NCI-H748 treated with DMSO at 0.1 percent for 48 hours (cell line): ENCODE measurements at places on chromosomes 6 and 20.

DNA sequence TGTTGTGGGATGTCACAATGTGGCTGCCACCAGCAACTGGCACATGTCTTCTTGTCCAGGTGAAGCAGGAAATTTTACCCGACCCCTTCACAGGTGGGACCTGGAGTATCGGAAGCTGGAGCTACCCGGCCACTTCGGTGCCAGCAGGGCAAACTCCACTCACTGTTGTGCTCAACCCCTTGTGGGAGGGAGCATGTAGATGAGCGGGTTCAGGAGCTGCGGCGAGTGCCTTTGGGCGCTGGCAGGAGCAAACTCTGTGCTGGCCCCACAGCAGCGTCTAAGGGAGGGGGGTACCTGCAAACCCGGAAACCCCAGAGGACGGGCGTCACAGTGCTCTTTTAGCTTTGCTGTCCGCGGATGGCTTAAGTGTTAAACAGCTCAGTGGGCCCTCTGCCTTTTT is 20.7 kb upstream of the SULF2 start:
- no peak for DNase-seq

GRCh38 chr6:38924791-38925509 is 123.6 kb upstream of the GLP1R start:
- no peak for DNase-seq

DNA sequence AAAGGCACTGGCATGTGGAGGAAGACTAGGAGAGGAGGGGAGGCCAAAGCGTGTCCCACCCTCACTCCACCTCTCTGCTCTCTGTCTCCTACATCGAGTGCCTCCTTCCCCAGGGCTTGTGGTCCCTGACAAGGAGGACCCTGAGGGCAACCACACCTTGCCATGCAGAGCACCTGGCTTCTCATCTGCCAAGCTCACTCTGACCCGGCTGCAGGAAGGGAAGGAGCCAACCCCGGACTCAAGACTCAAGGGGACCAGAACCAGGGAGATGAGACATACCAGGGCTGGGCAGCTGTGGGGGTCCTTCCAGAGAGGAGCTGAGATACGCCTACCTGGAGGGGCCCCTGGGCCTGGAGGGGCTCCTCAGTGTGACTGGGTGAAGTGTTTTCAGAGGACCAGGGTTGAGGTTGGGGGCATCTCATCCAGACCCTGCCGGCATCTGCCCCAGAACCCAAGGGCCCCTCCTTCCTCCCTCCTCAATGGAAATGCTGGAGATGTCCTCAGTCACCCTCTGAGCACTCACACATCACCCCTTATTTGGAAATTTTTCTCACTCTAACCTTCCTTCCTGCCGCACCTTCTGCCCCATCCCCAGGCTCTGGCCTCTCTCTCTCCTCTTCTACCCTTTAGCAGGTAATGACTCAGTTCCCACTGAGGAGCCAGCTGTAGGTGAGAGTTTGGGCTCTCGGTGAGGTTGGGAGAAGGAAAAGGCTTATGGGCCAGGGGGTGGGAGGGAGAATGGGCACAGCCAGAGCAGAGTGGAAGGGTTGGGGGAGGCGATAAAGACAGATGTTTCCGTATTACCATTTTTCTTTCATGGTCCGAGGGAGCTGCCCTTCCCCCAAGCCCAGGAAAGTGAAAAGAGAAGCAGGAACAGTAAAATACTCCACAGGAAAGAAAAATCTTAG is 32.0 kb upstream of the POU5F1 start:
- no peak for DNase-seq

DNA sequence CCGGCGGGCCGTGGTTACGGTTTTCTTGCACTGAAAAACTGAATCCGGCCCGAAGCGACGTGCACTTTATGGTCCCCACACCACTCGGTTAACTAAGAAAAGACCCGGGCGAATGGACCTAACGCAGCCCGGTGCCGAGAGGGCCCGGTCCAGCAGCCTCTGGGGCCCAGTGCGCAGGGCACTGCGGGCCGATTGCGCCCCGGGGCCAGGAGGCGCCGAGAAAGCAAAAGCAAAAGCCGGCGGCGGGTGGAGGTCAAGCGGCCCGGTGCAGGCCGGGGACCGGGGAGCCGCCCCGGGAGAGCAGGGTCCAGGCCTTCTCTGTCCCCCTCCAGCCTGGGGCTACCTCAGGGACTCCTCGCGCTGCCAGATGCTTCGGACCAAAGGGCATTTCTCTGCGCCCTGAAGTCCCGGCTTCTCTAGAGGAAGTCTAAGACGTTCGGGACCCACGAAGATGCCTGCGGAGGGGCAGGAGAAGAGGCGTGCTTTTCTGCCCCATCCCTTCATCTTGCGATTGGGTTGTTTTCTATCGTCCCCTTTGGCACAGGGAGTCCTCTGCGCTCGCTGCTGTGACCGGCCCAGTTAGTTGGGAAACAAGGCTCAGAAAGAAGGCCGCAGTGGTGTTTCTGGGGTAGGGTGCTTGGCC is 4.4 kb downstream of the FOXF2 start:
- no peak for DNase-seq

- DNase-seq = no peak
Measured at GRCh38 chr6:105102186-105102585, 77.6 kb downstream of the POPDC3 start.

- no peak for DNase-seq
Measured at GRCh38 chr6:168273441-168274036, 46.0 kb downstream of the DACT2 start.

GRCh38 chr20:48260129-48260756 is 475.0 kb upstream of the SULF2 start:
- no peak for DNase-seq

GRCh38 chr6:77030929-77031674 is 432.2 kb downstream of the HTR1B start:
- DNase-seq = no peak

- no peak for DNase-seq
Measured at GRCh38 chr6:41707565-41708200, 27.7 kb downstream of the TFEB start.

- DNase-seq = no peak
Measured at GRCh38 chr6:5112066-5112799, 27.1 kb downstream of the PPP1R3G start.

DNA sequence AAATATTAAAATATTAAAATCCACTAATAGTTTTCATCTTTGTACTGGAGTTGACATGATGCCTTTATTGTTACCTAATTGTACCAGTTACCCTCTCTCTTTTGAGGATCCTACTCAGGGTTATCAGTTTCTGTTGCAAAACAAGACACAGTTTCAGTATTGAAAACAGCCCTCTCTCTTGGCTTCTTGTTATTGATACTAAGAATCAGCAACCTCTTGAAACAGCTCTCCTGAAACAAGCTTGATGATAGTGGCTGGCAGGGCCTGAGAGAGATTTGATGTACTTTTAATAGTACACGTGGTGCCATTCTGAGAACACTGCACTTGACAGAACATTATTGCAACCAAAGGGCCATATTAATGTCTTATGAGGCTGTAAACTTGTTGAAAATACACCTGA is 64.9 kb upstream of the MEI4 start:
- DNase-seq = no peak

- no peak for DNase-seq
Measured at GRCh38 chr6:105374010-105374420, 28.9 kb downstream of the PREP start.

DNA sequence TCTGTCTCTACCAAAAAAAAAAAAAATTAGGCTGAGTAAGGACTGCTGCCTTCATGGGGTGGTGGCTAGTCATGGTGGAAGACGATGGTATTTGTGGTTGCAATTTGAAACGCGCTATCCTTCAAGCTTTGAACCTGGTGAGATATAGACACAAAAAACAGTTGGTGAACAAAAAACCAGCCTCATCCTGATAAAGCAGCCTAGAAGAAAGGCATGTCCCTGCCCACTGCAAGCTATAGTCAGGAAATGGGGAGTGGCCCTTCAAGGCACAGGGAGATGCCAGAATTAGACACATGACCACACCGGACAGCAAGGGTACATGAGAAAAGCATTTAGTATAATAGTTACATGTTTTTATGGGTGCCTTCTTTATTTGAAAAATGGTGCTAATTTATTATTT is 193.6 kb downstream of the NFATC2 start:
- DNase-seq = no peak

DNA sequence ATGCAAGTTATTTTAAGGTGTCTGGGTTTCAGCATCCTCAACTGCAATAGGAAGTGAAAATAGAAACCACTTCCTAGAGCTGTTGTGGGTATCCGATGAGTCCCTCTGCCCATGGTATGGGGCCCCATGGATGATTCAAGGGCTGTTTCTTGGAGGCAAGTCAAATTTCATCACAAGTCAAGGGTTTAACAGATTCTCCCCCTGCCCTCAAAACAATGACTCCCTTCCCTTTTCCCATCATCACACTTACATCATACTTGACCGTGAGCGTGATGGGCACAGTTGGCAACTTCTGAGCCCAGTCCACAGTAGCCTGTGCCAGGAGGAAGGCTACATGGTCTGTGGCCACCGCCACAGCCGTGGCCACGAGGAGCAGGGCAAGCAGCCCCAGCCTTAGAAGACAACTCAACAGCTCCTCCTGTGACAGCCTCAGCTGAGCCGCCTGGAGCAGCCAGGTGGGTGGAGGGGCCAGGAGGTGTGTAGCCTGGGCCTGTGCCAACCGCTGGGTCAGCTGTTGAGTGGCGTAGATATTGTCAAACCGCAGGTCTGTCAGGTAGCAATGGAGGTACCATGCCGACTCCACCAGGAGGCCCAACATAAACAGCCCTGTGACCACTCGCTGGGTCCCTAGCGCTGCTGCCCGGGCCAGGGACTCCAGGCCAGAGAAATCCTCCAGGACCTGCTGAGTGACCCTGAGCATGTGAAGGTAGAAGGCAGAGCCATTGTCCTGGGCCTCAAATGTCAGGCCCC is 5.2 kb downstream of the OCSTAMP start:
- no peak for DNase-seq

DNA sequence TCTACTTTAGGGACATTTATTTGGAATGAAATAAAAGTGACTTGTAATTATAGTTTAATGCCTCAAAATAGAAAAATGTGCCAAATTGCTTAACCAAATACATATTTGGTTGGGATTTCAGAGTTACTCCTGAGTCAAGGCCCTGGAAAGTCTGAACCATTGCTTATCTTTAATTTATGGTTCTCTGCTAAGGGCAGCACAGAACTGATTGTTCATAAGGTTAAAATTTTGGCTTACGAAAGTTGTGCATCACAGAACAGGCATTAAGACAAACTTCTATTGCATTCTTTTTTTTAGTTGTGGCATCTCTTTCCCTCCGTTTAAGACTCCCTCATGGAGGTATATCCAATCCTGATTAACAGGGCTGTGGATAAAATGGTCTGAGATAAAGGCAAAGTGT is 92.2 kb upstream of the TENT5A start:
- no peak for DNase-seq

DNA sequence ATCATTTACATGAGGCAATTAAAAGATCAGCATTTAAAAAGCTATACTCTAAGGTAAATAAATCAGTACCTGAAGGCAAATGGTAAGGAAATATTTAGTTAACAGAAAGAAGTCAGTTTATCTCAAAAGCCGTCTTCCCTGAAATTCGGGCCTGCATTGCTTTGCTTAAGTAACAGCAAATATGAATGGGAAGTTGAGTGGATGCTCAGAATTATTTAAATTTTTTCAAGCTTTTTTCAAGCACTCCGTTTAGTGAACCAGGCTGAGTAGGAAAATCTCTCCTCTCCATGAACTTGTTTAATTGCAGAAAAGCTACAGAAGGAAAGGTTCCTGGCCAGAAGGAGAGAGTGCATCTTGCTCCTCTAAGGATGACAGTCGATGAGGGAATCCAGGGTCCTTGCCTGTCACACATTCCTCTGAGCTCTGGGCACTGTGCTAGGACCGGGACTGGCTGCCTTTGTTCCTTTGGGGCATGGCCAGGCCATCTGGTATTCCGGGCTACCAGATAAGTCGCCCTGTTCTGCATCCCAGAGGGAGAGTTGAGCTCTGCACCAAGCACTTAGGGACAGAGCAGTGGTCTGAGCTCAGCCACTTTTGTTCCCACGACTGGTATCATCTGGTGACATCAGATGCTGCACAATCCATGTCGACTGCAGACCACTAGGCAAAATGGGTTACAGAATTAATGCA is 77.6 kb downstream of the RIN2 start:
- no peak for DNase-seq

- DNase-seq = no peak
Measured at GRCh38 chr20:62430866-62431447, 3.6 kb upstream of the RBBP8NL start.

GRCh38 chr6:3013486-3013885 is 13.8 kb downstream of the NQO2 start:
- no peak for DNase-seq

GRCh38 chr20:20827992-20828597 is 115.7 kb upstream of the RALGAPA2 start:
- no peak for DNase-seq

DNA sequence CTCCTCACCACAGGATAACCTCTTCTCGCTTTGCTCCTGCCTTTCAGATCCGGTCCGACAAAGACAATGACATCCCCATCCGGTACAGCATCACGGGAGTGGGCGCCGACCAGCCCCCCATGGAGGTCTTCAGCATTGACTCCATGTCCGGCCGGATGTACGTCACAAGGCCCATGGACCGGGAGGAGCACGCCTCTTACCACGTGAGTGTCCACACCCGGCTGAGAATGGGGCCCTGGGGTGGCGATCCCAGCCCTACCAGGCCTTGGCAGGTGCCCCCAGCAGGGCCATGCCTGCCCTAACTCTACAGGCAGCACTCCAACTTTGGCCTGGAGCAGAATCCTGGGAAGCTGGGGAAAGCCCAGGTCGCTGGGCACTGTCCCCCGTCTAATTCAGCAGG is 221.1 kb downstream of the TAF4 start:
- DNase-seq = no peak

- no peak for DNase-seq
Measured at GRCh38 chr6:51213811-51214210, 395.1 kb downstream of the TFAP2B start.

GRCh38 chr6:118174071-118174470 is 267.0 kb downstream of the SLC35F1 start:
- DNase-seq = no peak

- DNase-seq = no peak
Measured at GRCh38 chr6:156131221-156131903, 645.8 kb upstream of the ARID1B start.

- no peak for DNase-seq
Measured at GRCh38 chr20:40592941-40593340, 96.1 kb downstream of the MAFB start.

GRCh38 chr20:46883892-46884291 is 10.8 kb upstream of the EYA2 start:
- no peak for DNase-seq

DNA sequence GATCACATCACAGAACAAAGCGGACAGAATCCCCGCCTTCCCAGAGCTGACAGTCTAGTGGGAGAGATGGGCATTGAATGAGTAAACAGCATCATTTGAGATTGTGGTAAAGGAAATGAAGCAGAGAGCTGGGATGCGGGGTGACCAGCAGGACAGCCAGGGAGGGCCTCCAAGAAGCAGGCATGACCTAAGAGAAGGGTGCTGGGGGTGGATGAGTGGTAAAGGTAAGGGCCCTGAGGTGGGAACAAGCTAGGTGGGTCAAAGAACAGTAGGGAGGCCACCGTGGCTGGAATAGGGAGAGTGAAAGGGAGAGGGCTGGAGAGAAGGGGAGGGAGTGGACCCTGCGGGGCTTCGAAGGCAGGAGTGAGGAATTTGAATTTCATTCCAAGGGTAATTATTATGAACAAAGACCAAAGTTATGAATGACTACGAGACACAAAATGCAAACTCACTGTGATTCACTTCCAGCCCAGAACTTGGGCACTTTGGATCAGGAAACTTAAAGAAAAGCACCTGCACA is 61.4 kb downstream of the CEBPB start:
- no peak for DNase-seq

GRCh38 chr6:28816909-28817807 is 106.6 kb downstream of the TRIM27 start:
- peak; percentile 37 for DNase-seq
